Osteoblast (primary cell): ENCODE measurements at places on chromosomes 7 and 10. TPM values are rescaled to one million over a fixed set of nuclear protein-coding genes. Genes with fewer than 3 reads are reported as not detected.

CCDC3 gene
- 0.29 and 0.72 TPM in 2 replicates for total RNA-seq

KCND2 gene
- 6.5 and 9.4 TPM in 2 replicates for total RNA-seq

DNA sequence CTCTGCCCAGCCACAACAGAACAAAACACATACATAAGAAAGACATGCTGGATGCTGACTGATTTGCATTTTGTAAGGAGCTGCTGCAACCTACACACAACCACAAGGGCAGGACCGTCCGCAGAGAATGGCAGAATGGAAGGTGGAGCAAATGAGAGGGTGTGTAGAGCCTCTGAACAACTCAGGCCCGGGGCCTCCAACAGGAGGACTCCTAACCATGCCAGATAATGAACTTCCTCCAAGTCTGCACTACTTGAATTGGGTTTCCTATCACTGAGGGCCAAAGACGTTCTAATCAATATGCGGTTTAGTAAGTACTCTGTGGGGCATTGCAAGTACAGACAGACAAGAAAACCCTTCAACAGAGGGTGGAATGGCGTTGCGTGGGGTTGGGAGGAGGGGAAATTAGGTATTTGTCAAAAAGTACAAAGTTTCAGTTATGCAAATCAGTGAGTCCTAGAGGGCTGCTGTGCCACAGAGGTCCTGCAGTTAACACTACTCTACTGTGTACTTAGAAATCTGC is 14.6 kb downstream of the VOPP1 start:
- H3K27me3 ChIP-seq = no peaks in the 10 kb centered on the region
- H3K4me3 ChIP-seq = no peak overlapping the region
- no peaks in the 10 kb centered on the region for H3K36me3 ChIP-seq
- peaks cover 7% of the 10 kb centered on the region for H3K4me1 ChIP-seq
- H3K27ac ChIP-seq = no peak overlapping the region
- no peak for DNase-seq

DNA sequence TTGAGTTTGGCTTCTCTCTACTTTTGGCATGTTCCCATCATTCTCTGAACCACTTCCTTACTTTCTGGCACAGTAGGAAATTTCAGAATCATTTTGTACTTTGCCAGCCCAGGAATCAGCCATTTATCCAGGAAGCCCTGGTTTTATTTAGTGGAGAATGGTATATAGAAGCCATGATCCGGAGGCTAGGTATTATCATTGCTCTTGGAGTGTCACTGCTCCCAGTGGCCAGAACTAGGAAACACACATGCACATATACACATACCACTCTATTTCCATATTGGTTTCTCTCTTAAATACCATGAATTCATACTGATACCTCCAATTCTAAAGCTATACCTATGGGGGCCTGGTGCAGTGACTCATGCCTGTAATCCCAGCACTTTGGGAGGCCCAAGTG is 36.3 kb downstream of the SUFU start:
- peak; percentile 52 for DNase-seq
- H3K4me3 ChIP-seq = no peak overlapping the region
- no peaks in the 10 kb centered on the region for H3K36me3 ChIP-seq
- no peaks in the 10 kb centered on the region for H3K27me3 ChIP-seq
- no peak overlapping the region for H3K27ac ChIP-seq

DNA sequence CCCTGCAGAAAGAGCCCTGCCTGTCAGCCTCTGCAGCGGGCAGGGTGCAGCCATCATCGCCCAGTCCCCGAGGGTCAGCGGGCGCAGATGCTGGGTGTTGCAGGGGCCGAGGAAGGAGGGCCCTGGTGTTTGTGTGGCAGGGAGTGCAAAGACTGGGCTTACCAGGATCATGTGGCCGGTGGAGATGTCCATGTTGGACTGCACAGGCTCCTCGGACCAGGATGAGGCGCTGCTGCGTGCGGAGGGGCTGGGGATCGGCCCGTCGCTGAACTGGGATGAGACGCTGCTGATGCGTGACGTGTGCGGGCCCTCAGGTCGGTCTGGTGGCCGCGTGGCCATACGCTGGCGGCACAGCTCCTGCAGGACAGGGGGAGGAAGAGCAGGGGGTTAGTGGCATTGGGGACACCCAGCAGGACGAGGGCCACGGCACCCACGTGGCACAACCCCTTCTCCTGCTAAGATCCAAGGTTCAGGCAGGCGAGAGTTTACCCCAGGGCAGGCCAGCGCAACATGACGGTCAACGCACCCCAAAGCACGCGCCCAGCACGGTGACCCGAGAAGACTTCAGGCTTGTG is 319.5 kb downstream of the DNAJB6 start:
- no peak overlapping the region for H3K27ac ChIP-seq
- H3K36me3 ChIP-seq = no peaks in the 10 kb centered on the region
- H3K4me1 ChIP-seq = no peaks in the 10 kb centered on the region
- no peaks in the 10 kb centered on the region for H3K27me3 ChIP-seq
- peak; percentile 84 for DNase-seq

GRCh38 chr7:91079487-91079886 is 184.7 kb upstream of the FZD1 start:
- H3K36me3 ChIP-seq = no peaks in the 10 kb centered on the region
- peaks cover 54% of the 10 kb centered on the region for H3K4me1 ChIP-seq
- no peak overlapping the region for H3K27ac ChIP-seq
- DNase-seq = peak; percentile 75
